ENCODE measurements at places on chromosomes 1 and 21.

- no peak for DNase-seq
Measured at GRCh38 chr21:15007716-15008296, 57.0 kb downstream of the NRIP1 start.

DNA sequence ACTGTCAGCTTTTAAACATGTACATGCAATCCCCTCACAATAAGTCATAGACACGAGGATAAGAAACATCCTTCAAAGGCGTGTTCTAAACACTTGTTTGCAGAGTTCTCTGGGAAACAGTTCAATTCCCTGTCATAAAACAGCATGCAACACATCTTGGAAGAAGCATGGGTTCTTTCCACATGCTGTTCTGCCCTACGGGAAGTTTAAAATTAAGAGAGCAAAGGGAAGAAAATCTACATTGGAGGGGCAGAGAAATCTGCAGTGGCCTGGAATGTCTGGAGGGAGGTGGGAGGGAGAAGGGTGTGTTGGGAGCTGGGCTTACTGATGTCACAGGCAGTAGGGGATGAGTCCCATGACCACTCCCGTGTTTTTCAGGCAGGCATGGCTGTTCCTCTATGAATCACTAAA is 98.3 kb upstream of the SLC2A1 start:
- DNase-seq: no peak

DNA sequence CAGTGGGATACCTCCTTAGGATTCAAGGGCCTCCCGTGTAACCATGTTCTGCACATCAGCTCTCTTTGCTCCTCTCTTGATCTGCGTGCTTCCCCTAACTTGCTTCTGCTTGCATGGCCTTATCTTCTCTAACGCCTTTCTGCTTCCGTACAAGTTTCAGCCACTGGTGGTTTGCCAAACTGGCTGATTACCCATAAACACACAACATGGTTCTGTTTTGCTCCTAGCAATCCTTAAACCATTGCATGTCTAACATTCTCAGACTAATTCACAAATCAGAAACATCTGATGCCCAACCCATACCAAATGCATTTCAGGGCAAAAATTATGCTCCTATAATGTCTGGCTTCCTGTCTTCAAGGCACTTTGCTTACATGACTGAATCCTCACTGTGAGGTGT is 166.4 kb downstream of the PBX1 start:
- no peak for DNase-seq

DNA sequence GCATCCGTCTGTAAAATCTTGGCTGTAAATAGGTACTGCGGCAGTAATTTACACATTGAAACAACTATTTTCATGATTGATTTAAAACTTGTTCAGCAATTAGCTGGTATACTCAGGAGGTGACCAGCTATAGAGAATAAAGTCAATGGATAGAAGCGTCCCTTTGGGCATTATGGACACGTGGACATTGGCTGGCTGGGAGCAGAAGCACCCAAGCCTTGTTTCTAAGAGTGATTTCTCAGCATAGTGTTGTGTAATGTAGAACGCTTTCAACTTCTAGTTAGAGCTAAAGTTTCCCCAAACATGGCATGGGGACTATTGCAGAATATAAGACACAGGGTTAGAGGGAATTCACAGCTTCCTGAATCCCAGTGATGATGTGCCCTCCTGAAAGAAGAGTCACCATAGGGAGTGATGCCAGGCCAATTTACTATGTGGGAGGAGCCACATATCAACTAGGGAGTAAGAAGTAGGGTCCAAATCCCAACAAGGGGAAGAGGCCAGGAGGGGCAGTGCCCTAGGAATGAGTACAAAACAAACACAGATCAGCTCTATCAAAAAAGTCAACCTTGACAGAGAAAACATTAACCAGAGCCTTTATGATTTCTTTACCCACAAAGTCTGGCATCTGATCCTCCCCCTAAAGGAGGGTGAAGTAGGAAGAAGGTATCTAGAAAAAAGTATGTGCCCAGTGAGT is 92.7 kb downstream of the SUSD4 start:
- DNase-seq: no peak

GRCh38 chr1:56448529-56449300 is 130.6 kb downstream of the PLPP3 start:
- no peak for DNase-seq

- DNase-seq: no peak
Measured at GRCh38 chr1:117014209-117014608, 12.6 kb downstream of the CD101 start.

- no peak for DNase-seq
Measured at GRCh38 chr1:153816283-153816889, 41.2 kb downstream of the SLC27A3 start.

DNA sequence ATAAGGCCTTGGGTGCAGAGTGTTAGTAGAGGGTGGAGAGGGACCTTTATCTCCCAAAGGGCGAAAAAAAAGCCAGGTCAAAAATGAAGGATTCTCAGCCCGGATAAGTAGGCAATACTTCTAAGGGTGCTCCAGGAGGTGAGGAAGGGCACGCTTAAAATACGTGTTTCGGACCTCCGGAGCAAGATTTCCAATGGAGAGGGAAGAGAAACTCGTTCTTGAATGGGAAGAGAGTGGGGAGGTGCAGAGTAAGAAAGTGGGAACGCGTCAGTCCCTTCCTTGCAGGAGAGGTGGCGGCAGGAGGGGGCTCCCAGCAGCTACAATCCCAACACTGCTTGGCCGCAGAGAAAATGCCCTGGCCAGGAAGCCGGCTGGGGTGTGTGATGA is 581 bp downstream of the EFCAB14 start:
- no peak for DNase-seq

- DNase-seq: no peak
Measured at GRCh38 chr1:78038491-78038939, 7.3 kb upstream of the GIPC2 start.

DNA sequence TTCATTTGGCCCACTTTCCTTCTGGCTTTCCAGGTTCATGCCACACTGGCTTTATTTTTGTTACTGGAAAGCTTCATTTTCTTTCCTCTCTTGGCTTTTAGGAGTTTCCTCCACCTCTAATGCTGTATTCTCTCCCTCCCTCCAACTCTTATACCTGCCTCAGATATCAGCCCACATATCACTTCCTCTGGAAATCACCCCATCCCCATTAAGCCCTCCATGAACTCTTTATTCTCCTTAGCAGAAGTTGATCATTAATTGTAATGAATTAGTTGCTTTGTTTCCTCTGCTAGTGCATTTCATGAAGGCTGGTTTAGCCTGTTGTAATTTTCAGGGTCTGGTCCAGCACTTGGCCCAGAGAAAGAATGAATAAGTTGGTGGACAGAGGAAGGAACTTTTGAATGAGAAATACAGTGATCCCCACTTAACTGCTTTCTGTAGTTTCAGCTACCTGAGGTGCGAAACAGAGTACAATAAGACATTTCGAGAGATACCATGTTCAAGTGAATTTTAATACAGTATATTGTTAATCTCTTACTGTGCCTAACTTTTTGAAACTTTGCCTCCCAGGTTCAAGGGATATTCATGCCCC is 1.7 kb downstream of the SOAT1 start:
- no peak for DNase-seq

GRCh38 chr1:245054507-245055270 is 100.1 kb upstream of the KIF26B start:
- DNase-seq: no peak

DNA sequence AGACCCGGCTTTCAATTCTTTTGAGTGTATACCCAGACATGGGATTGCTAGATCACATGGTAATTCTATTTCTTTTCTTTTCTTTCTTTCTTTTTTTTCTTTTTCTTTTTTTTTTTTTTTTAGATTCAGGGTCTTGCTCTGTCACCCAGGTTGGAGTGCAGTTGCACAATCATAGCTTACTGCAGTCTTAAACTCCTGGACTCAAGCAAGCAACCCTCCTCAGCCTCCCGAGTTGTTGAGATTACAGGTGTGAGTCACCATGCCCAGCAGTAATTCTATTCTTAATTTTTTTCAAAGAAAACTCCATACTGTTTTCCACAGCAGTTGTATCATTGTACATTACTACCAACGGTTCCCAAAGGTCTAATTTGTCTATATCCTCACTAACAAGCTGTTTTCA is 13.5 kb upstream of the RNF186 start:
- DNase-seq: no peak

GRCh38 chr1:1004780-1005697 is 5.1 kb upstream of the HES4 start:
- no peak for DNase-seq

- DNase-seq: no peak
Measured at GRCh38 chr1:107863342-107863741, 101.6 kb downstream of the VAV3 start.

GRCh38 chr1:29237129-29237821 is 953 bp downstream of the PTPRU start:
- no peak for DNase-seq

GRCh38 chr1:44714944-44715571 is 15.9 kb downstream of the RNU5D-1 start:
- DNase-seq: peak; percentile 61

- peak; percentile 8 for DNase-seq
Measured at GRCh38 chr1:169601096-169601881, 15.0 kb upstream of the F5 start.

GRCh38 chr1:59025201-59025600 is 241.4 kb upstream of the JUN start:
- DNase-seq: no peak

- DNase-seq: no peak
Measured at GRCh38 chr1:216005916-216006315, 417.3 kb downstream of the USH2A start.

GRCh38 chr1:92968138-92969032 is 7.1 kb upstream of the DIPK1A start:
- no peak for DNase-seq

DNA sequence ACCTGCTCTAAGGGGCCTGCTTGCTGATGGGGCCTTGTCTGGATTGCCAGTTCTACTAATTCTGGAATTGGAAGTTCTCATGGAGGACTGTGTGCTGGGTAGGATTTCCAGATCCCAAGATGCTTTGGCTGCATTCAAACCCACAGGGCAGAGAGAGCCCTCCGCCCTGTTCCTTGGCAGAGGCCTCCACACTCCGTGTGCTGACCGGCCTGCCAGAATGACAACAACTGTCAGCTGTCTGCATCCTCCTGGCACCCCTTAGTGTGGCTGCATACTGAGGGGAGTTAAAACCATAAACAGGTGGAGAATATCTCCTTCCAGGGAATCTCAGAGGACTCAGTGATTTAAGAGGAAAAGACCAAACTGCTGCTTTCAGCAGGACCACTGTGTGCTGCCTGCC is 60.7 kb downstream of the ADARB1 start:
- no peak for DNase-seq

- no peak for DNase-seq
Measured at GRCh38 chr1:11771481-11772043, 9.6 kb downstream of the C1orf167 start.

GRCh38 chr1:236951672-236952071 is 52.6 kb downstream of the MT1HL1 start:
- DNase-seq: no peak

- DNase-seq: no peak
Measured at GRCh38 chr1:203322500-203323179, 17.3 kb downstream of the BTG2 start.

DNA sequence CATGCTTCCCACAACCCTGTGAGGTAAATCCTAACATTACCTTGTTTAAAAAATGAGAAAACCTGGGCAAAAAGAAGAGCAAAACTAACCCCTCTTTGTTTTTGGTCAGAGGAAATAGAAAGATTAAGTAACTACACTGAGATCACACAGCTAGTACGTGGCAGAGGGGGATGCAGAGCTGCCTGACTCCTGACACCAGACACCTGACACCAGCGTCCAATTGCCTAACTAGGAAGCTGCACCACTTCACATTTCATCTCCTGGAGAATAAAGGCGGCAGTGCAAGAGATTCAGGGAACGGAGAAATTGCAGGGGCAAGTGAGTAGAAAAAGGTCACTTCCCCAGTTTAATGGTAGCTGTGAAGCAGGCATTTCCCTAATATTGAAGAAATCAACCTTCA is 229.3 kb upstream of the PTBP2 start:
- peak; percentile 26 for DNase-seq

Data from neuronal stem cell (in vitro differentiated cells).